ENCODE measurements at places on chromosomes 3 and 15.
A peak's percentile ranks its signal among the peaks of the same experiment; 100 is the strongest.

DNA sequence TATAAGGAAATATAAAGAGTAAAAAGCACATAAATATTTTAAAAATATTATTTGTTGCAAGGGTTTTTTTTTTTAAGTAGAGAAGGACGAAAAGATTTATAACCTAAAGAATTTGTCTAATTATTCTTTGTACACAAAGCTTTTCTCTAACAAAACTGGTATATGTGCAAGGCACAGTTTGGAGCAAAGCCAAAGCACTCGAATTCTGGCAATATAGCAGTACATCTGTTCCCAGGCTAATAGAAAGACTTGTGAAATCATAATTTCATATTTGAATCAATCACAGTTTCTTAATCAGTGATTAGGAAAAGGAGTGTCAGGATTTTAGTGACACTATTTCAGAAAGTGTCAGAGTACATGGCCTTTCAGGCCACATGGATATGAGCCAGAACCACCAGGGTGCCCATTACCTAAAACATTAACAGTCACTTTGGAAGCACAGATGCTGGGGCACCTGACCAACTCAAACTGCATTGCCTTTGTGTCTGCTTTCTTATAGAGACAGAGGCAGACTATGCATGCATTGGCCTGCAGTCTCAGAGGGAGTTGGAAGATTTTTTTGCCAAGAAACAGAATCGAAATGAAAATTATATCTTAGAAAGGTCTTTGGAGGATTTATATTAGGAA, 651.8 kb upstream of the SGO1 start:
- no peak for DNase-seq

- no peak for DNase-seq
These were observed at the start of gene LTK for GRCh38 chr15:41513506-41514227. Gene LTK, minus strand, starts transcription at chr15:41513827. Its CDS starts 118 bp downstream, at chr15:41513709.

- DNase-seq, result no peak
These were observed 158.6 kb upstream of the COL8A1 start for GRCh38 chr3:99479768-99480167.

- peak; percentile 23 for DNase-seq
These were observed 55.9 kb downstream of the PDIA5 start for GRCh38 chr3:123122525-123123315.

DNA sequence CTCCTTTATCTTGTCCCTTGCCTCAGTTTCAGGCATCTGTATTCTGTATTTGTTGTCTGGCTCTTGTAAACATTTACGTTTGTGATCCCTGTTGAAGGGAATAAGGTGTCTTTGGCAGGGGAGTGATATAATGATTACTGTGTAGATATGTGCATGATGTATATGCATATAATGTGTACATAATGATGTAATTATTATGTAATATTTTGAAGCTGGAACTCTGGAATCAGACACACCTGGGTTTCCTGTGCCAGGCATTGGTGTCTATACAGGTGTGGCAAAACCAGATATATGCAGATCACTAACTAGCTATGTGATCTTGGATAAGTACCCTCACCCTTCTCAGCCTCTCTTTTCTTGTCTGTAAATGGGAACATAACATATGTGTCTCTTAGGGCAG, 241.2 kb upstream of the FEZF2 start:
- DNase-seq, result no peak

DNA sequence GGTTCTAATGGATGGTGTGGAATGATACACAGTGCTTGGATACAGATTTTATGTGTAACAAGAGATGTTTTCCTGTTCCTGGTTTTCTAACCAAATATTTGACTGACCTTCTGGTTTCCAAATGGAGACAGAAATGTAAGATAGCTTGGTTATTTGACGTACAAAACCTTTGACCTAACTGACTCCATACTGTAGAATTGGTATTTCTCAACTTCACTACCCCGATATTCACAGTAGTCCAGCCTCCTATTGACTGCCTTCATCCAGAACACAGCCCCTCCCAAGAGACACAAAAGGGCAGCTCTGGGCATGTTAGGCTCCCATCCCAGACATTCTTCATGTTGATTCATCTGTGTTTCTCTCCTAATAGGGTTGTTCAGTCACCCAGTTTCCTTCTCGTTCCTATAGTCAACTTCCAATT, 33.4 kb downstream of the MYO1E start:
- DNase-seq, result no peak

DNA sequence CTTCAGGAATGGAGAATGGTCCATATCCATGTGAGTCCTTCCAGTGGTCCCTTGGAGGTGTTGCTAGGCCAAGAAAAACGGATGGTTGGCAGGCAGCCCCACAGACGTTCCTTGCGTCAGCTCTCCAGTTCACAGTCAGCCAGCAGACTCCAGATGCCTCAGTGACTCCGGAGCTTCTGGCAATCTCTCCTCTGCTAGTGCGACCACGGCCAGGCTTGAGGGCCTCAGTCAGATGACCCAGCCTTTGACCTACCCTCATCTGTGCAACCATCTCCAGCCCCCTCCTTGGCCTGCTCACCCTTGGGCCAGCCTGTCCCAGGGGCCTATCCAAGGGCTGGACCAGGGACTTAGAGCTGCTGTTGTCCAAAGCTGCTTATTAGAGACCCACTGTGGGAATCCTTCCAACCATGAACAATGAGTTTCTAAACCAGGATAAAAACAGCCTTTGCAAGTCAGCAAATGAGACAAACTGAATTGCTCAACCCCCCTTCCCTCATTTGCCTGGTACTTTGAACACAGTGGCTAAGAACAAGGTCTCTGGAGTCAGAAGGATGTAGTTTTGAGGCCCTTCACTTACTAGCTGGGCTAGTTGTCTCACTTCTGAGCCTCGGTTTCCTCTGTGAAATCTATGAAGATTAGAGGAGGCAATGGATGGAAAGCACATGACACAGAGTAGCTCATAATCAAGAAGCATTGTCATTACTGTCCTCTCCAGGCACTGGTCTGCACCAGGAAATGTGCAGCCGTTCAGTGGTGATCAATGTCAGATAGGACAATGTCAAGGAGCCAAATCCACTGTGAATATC, 44.8 kb downstream of the ANP32A start:
- no peak for DNase-seq

- DNase-seq, result no peak
These were observed 179.7 kb upstream of the NDN start for GRCh38 chr15:23866832-23867231.

- DNase-seq, result no peak
These were observed 5.2 kb downstream of the KLHL25 start for GRCh38 chr15:85789496-85789875.

All from non-pigmented ciliary epithelial cell (primary cell).